GM18507 (cell line): ENCODE measurements at places on chromosomes 12 and 14.

DNA sequence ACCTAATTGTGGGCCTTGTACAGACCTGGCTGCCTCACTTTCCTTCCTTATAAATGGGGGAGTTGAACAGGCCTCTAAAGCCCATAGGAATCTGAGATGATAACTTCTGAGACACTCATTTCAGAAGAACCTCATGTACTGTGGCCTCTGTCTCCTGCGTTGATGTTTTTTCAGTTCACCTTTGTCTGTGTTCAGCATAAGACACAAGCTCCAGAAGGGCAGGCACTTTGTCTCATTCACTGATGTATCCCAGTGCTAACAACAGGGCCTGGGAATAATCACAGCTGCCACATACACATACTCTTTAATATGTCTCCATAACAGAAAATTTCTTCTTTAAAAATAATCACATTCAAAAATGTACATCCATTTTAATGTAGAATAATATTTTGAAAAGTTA is 3.3 kb downstream of the FGD6 start:
- no peak for DNase-seq

DNA sequence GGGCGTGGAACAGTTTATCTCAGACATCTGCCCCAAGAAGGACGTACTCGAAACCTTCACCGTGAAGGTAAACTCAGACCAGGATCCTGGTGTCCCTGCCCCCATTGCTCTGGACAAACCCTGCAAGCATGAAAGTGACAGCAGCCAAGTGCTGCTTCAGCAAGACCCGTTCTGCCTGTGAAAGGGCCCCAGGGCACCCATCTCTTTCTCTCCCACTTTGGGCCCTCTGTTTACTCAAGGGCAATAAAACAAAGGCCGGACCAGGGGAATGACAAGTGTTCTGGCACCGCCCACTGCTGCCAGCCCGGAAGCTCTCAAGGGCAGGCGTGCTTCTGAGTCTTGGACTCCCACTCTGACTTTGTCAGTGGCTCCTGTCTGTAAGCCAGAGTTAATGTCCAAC is 35.3 kb downstream of the CD9 start:
- DNase-seq = no peak

- no peak for DNase-seq
Measured at GRCh38 chr14:64387232-64387781, 846 bp upstream of the MTHFD1 start.

DNA sequence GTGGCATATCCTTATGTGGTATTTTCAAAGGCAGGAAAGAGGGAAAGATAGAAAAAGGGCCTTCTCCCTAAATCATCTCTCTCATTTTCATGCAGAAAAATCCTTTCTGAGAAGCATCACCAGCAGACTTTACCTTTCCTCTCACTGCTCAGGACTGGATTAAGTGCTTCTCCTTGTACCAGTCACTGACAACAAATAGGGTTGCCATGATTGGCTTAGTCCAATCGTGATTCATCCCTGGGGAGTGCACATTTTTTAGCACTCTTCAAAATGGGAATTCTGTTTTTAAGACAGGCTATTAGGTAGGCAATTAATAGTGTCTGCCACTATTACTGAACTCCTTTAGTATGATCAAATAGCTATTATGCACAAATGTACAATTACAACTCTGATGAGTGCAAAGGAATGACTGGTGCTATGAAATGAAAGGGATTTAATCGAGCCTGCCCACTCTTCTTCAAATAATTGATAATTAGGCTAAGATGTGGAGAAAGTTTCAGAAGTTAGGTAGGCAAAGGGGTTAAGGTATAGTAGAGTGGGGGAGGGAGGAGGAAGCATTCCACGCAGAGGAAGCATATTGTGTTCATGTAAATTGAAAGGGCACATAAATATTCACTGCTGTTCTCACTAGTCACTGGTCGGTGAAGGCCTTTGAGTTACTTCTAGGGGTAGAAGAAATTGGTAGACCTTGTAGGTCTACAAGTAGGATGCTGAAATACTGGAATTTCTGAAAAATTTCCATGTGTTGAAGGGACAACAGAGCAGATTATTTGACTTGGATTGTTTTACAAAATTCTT is 84.0 kb downstream of the MSRB3 start:
- no peak for DNase-seq

- DNase-seq = no peak
Measured at GRCh38 chr12:123351349-123351748, 13.3 kb downstream of the SBNO1 start.

DNA sequence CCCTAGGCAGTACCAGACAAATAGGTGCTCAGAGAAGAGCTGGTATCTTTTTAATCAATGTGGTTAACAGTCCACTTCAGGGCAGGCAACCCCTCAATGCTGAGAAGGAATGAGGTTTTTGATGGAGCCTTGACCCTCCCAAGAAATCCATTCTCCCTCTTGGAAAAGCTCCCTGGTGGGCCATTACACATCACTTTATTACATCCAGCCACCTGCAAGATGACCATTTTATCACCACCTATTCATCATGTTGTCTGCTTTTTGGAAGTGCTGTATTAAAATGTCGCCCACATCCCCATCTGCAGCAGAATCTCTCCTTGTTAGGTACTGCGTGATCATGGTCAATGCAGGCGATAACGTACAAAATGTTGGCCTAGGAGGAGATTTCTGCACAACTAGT is 614.7 kb upstream of the TMEM132C start:
- no peak for DNase-seq

- no peak for DNase-seq
Measured at GRCh38 chr14:74239848-74240793, 872 bp downstream of the VSX2 start.

- no peak for DNase-seq
Measured at GRCh38 chr12:27488479-27488878, 35.5 kb upstream of the PPFIBP1 start.

DNA sequence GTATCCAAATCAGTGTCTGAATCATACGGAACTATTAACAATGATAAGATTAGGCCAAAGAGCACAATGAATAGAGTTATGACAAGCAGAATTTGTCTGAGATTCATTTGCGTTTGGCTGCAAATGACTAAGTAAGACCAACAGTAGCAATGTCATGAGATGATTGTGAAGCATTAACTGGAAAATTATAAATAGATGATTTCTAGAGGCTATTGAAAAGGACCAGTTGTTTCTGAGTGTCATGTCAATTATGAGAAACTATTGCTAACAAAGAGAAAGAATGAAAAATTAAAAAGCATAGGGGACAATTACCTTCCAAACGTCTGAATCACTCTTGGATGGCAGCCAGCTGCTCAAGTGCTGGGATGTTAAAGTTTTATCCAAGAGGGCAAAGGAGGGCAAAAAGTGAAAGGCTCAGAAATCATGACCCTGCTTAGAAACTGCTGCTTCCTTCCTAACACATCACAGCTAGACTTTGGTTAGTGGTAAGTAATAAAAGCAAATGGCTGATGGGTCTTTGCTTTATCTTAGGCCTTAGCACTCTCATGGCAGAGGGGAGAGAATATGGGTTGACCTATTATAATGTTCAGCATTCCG is 89.0 kb downstream of the AKAP6 start:
- DNase-seq = no peak

GRCh38 chr14:105107351-105107750 is 42.1 kb upstream of the GPR132 start:
- no peak for DNase-seq

- no peak for DNase-seq
Measured at GRCh38 chr12:91877022-91877421, 268.6 kb downstream of the BTG1 start.

- no peak for DNase-seq
Measured at GRCh38 chr12:47610686-47611252, 95.1 kb downstream of the RPAP3 start.

GRCh38 chr12:82886671-82887340 is 200.1 kb downstream of the TMTC2 start:
- no peak for DNase-seq
